ENCODE measurements at places on chromosomes 5 and 9. TPM values are rescaled to one million over a fixed set of nuclear protein-coding genes. Genes with fewer than 3 reads are reported as not detected.

GRCh38 chr9:128192601-128193371 lies 1.4 kb upstream of the CIZ1 start:
- peak; percentile 92 for DNase-seq

ZCCHC7 gene
- total RNA-seq = 23.0 TPM

DNA sequence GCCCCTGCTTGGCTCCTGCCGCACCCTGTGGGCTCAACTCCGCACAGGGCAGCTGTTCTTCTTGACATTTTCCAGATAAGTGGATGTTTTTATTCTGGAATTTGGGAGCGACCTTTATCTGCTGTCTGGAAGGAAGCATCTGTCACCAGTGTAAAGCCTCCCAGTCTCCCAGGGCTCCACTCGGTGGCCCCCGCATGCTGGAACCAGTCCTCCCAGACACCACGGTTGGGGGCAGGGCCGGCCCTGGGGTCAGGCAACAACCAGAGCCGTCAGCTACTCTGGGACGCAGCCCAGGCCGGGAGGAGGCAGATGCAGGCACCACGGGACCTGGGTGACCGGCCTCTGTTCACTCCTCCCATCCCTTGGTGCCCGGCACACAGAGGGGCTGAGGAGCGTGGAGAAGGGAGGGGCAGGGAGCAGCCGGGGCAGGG lies 92.8 kb upstream of the ADAMTS2 start:
- no peak for DNase-seq

- DNase-seq = peak; percentile 44
Observed at GRCh38 chr5:160001457-160001856, 7.5 kb upstream of the TTC1 start.

- DNase-seq = peak; percentile 91
Observed at GRCh38 chr5:90558344-90559192, at the start of gene ADGRV1. Gene ADGRV1 (plus strand): TSS chr5:90558797. CDS start chr5:90558896, 99 bp downstream.

GGTA1 gene
- total RNA-seq = 1.5 TPM

ALDH1A1 gene
- total RNA-seq = 2.5 TPM

GRCh38 chr5:83848941-83849340 lies 128.3 kb upstream of the HAPLN1 start:
- no peak for DNase-seq

RASEF gene
- total RNA-seq = 0.73 TPM

ARHGEF37 gene
- 4.6 TPM for total RNA-seq

- no peak for DNase-seq
Observed at GRCh38 chr5:71937921-71938698, 169.2 kb upstream of the MAP1B start.
